ENCODE measurements at places on chromosomes 2 and 18.

GRCh38 chr2:69754633-69755032 is 12.7 kb downstream of the ANXA4 start:
- DNase-seq = no peak

- DNase-seq = no peak
Observed at GRCh38 chr18:475202-476031, 25.1 kb downstream of the COLEC12 start.

DNA sequence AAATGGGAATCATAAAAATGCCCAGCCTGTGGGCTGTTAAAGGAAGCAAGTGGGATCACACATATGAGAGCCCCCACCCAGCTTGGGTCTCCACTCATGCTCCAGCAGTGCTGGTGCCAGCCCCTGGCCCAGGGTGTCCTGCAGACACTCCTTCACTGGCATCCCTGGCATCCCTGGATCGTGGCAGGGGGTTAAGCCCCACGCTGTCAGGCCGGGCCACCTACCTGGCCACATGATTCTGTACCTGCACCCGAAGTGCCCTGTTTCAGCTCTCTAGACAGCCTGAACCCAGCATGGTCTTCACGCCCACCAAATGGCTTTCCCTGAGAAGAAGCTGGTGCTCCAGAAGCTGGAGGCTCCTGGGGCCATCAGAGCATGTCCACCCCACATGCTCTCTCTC is 137.4 kb downstream of the INHBB start:
- no peak for DNase-seq

- DNase-seq = no peak
Observed at GRCh38 chr2:223976635-223977226, 19.5 kb downstream of the MRPL44 start.

DNA sequence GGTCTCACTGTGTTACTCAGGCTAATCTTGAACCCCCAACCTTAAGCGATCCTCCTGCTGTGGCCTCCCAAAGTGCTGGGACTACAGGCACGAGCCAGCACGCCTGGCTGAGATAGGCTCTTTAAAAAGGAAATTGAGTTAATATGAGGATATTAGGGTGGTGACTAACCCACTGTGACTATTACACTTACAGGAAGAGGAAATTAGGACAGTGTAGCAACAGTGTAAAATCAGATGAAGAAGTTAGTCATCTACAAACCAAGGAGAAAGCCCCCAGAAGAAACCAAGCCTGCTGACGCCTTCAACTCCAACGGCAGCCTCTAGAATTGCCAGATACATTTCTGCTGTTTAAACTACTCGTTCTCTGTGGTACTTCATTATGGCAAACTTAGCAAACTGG is 711.9 kb downstream of the SUCLG1 start:
- DNase-seq = no peak

- no peak for DNase-seq
Observed at GRCh38 chr2:100218552-100218951, 76.2 kb upstream of the AFF3 start.

GRCh38 chr2:8657423-8658062 is 24.3 kb upstream of the ID2 start:
- no peak for DNase-seq

DNA sequence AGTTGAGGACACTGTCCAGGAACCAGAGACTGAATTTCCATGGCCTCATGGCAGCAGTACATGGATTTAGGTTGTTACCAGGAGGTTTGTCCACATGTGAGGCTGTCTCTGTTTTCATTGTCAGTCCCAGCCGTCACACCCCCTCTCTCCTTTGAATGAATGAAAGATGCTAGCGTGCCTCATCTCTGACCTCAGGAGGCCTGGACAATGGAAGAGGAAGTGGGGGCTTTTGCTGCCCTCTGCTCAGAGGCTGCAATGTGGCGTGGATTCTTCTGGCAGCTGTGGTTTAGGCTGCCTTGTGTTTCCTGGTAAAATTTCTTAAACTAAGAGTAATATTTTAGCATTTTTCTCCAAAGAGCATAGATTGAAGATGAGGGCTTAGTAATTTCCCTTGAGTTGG is 47.5 kb downstream of the RAB31 start:
- DNase-seq = no peak

GRCh38 chr2:67394734-67395133 is 2.4 kb upstream of the ETAA1 start:
- DNase-seq = no peak

DNA sequence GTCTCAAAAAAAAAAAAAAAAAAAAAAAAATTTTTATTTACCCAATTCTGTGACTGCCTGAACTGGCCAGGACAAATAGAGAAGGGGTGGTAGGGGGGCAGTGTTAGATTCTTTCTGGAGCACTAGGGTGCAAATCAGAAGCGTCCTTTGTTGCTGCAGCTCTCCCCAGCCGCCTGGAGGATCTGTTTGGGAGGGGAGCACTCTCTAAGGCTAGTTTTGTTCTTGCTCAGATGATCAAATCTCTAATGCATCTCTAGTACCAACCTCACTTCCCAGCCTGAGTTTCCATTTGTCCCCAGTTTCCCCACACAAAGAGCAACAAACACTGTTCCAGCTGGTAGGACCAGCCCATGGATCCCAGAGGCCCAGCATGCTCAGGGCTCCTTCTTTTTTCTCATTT is 83.0 kb downstream of the GBX2 start:
- DNase-seq = no peak

GRCh38 chr18:44541781-44542180 is 138.9 kb upstream of the SETBP1 start:
- DNase-seq = peak; percentile 31

GRCh38 chr2:28408764-28409599 is 16.3 kb downstream of the FOSL2 start:
- DNase-seq = no peak

GRCh38 chr2:57549642-57550102 is 496.9 kb upstream of the VRK2 start:
- no peak for DNase-seq

GRCh38 chr2:51706220-51706619 is 674.3 kb upstream of the NRXN1 start:
- peak; percentile 54 for DNase-seq

DNA sequence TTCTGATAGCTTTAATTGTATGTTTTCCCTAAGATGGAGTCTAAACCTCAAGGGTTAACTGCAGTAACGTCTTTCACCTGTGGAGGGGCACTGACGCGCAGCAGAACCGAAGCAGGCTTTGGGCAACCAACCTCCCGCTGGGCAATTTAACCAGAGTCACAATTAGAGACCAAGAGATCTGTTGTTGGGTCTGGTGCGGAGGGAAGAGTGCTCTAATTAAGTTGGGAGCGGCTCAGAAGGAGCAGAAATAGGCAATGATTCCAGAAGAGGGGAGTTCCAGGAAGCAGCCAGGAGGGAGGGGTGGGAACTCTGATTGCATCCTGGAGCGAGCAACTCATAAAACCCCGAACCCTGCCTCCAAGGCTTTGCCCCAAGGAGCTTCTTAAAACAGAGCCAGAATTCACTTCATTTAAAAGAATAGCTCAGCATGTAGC is 245.8 kb downstream of the PAX3 start:
- no peak for DNase-seq

GRCh38 chr2:11781602-11782001 is 35.2 kb downstream of the LPIN1 start:
- DNase-seq = no peak

- no peak for DNase-seq
Observed at GRCh38 chr18:3665204-3665603, 215.2 kb downstream of the TGIF1 start.

- no peak for DNase-seq
Observed at GRCh38 chr2:30181176-30181575, 34.4 kb downstream of the YPEL5 start.

DNA sequence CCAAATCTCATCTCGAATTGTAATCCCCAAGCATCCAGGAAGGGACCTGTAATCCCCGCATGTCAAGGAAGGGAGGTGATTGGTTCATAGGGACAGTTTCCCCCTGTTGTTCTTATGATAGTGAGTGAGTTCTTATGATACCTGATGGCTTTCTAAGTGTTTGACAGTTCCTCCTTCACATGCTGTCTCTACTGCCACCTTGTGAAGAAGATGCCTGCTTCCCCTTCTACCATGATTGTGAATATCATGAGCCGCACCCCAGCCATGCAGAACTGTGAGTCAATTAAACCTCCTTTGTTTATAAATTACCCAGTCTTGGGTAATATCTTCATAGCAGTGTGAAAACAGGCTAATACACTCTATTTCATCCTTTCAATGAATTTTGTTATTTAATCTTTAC is 446.7 kb downstream of the RNF144A start:
- DNase-seq = no peak

GRCh38 chr2:211367711-211368110 is 811.3 kb downstream of the CPS1 start:
- no peak for DNase-seq

GRCh38 chr2:126750506-126750905 is 94.5 kb downstream of the GYPC start:
- no peak for DNase-seq

- no peak for DNase-seq
Observed at GRCh38 chr2:38835015-38835601, 40.6 kb downstream of the DHX57 start.

- no peak for DNase-seq
Observed at GRCh38 chr2:3646446-3646845, 11.6 kb upstream of the ALLC start.

GRCh38 chr18:46587600-46587999 is 69.4 kb downstream of the LOXHD1 start:
- peak; percentile 8 for DNase-seq

DNA sequence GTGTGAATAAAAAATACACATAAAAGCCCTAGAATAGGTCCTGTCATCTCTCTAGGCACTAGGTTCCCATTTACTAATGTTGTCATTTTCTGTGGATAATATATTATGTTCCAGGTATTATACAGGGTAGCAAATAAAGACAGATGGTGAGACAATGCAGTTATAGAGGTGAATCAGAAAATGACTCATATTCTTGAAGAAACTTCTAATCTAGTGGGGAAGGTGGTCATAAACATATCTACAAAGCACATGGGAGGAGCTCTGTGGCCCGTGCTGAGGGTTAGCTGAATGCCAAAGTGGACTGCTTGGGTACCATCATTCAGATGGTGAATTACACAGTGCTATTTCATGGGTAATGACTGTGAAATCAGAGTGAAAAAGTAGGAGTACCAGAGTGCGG is 700.9 kb downstream of the ERBB4 start:
- DNase-seq = no peak

All from NCI-H1105 treated with DMSO at 0.1 percent for 48 hours (cell line).